ENCODE measurements at places on chromosomes 2 and 18. TPM values are rescaled to one million over a fixed set of nuclear protein-coding genes. Genes with fewer than 3 reads are reported as not detected.

DNA sequence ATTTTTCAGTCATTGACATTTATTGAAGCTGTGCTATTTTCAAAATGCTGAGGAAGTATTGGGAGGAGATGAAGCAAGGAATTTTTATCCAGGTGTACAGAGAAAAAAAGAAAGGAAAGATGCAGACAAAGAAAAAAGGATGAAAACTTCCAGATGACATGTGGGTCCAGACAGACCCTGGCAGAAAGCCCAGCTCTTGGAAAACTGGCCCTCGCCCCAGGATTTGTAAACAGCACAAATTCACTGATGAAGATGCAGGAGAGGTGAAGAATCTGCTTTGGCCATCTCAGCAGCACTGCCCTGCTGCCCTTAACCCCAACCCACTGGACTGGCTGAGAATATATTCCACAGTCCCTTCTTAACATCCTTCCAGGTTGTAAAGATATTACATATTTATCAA is 12.5 kb downstream of the TACR1 start:
- DNase-seq: no peak

- no peak for DNase-seq
Observed at GRCh38 chr2:217903142-217903858, 99.5 kb downstream of the TNS1 start.

GRCh38 chr2:201254081-201254730 is 6.1 kb upstream of the CASP8 start:
- no peak for DNase-seq

DNA sequence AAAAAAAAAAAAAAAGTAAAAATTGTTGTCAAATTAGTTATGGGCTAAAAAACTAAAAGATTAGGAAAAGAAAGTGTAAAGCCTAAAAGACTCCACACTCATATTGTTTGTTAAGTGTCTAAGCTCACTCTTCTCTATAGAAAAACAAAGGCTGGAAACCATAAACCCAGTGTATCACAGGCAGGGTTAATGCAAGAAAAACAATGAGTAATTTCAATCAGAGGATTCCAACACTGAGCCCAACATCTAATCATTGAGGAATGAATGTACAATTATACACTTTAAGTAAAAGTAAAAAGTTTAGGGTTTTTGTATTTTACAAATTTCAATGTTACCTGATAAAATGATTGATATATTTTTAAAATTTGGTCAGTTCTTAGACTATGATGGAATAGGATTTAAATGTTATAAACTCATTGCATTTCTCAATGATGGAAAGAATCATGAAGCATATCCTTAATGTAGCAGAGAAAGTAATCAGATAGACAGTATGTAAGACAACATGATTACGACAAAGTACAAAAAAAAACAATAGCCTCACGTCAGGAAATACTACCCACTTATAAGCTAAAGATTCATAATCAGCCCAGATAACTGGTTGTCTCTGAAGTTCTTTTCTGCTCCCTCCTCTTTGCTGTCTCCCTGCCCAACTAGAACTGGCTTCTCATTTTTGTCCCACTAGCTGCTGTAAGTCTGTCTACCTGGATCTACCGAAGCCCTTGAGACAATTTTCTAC is 44.5 kb upstream of the SP3 start:
- DNase-seq: no peak

GRCh38 chr2:237464757-237465391 is 22.2 kb upstream of the MLPH start:
- no peak for DNase-seq

DNA sequence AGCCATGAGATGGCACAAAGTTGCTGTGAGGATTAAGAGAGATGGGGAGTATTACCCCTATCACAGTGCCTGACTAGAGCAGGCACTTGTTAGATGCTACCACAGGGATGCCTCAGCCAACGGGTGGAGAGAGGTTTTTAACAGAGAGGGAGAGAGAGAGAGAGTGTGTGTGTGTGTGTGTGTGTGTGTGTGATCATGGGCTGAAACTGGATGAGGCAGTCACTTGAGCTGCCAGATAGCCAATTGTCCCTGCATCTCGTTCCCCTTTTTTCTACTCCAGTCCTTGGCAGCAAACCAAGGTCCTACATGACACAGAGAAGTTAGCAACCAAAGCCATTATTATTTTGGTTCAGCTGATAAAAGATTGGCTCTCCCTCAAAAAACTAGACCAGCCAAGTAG is 3.0 kb downstream of the CD8A start:
- DNase-seq: no peak

DNA sequence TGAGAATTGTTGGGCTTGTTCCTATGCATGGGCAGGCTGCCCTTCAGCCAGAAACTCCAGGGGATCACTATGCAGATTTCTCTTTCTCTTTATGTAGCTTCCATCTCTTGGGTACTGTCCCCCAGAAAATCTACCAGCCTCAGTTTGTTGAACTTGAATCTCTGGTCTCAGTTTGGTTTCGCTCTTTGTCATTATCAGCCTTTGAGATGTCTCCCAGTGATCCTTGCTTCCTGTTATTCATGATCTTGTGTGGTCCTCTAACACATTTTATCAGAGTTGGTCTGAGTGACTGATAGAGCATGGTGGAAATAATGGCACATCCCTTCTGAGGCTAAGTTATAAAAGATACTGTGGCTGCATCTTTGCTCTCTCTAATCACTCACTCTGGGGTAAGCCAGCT is 7.8 kb downstream of the TMEM87B start:
- DNase-seq: no peak

- DNase-seq: no peak
Observed at GRCh38 chr2:62895632-62896009, 155.0 kb upstream of the OTX1 start.

DNA sequence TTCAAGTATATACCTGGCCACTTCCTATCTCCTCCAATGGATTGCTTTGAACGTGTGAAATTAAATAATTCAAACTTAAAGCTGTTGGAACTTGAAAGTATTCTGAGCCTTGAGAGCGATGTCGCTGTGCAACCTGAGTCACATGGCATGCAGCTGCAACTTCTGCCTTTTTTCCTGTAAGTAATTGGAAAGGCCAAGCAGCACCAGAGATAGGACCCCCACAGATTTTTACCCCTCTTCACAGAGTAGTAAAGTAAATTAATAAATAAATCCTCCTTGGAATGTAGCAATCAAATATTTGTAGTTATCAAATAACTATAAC is 3.2 kb upstream of the RNF149 start:
- DNase-seq: no peak

Gene ALK
- not detected for total RNA-seq

Gene PAX3
- total RNA-seq: not detected
